ENCODE measurements at places on chromosomes 4 and X.

- no peak for DNase-seq
These were observed 2011.9 kb upstream of the PCDH10 start for GRCh38 chr4:131137196-131137595.

GRCh38 chrX:41377624-41378023 lies 43.7 kb downstream of the DDX3X start:
- no peak for DNase-seq

DNA sequence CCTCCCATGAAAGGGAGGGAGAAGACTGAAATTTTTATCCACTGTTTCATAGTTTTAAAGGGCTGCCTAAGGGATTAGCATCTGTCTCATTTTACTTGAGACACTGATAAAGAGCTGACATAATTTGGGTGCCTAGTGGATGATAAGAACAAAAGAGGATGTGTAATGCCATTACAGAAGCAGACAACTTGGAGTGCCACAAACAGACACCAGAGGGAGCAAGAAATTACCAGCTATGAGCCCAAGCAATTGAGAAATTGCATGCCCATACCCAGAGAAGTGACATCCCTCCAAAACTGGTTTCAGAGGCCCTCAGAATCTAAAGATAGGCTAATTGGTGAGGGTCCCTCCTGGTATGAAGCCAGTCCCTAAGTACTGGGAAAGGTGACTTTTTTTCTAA lies 38.5 kb upstream of the POU3F4 start:
- no peak for DNase-seq

- DNase-seq, result no peak
These were observed 19.4 kb downstream of the NKX6-1 start for GRCh38 chr4:84479663-84480062.

GRCh38 chrX:107574711-107575110 lies 53.6 kb upstream of the PRPS1 start:
- no peak for DNase-seq

- DNase-seq, result no peak
These were observed 60.7 kb downstream of the CLNK start for GRCh38 chr4:10623862-10624261.

DNA sequence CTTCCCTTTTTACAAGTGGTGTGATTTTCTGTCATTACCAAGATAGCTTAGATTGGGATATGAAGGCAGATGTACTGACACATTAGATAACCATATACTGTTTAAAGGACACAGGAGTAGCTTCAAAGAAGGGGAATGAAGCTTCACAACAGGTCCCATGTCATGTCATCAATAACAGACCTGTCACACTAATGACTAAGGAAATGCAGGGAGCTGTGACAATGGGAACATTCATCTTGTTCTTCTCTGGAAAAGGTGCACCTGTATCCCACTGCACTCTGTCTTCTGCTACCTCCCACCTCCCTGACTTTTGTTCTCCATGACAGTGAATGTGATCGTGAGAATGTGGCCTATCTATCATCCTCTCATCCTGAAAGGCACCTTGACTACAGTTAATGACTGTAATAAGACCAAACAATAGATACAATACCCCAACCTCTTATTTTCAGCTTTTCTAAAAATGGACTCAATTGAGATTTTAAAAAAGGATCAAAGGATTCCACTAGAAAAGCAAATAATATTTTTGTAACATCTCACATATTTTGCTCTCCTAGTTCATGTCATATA lies 472.5 kb downstream of the STPG2 start:
- DNase-seq, result no peak

DNA sequence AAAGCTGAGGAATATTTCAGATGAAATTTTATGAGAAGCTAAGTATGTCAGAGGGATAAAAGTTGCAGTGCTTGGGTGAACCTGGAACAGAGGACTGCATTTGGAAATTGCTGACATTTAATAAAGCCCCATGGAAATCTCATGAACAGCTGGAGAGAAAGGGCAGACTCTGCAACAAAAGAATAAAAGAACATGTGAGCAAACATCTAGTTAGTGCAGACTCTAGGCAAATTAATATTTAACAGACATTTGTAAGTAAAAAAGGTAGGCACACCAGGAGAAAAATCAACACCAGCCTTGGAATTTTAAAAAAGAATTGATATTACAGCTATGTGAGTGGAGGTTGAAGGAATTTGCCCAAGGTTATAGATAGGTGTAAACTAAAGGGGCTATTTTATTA lies 114.6 kb upstream of the PUDP start:
- no peak for DNase-seq

- DNase-seq, result no peak
These were observed 141.8 kb downstream of the SMIM20 start for GRCh38 chr4:26055855-26056254.

Measured in Peyer's patch (tissue), 4 donors.